Stimulated activated CD4-positive, alpha-beta T cell treated with anti-CD3 and anti-CD28 coated beads, TNF-alpha, amount 100 ng/mL, for 1 hour (primary cell): ENCODE measurements at places on chromosomes 12 and 14.

GRCh38 chr12:12745576-12746211 is 28.5 kb downstream of the CDKN1B start:
- DNase-seq = no peak

DNA sequence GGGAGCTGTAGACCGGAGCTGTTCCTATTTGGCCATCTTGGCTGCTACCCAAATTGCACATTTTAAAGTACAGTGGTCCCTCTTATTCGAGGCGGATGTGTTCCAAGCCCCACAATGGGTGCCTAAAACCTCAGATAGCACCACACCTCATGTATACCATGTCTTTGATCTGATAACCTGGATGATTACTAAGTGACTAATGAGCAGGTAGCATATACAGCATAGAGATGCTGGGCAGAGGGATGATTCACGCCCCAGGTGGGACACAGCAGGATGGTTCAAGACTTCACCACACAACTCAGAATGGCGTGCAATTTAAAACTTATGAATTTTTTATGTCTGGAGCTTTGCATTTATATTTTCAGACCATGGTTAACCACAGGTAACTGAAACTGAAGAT is 255.0 kb downstream of the AKAP6 start:
- no peak for DNase-seq

- no peak for DNase-seq
These were observed 478.0 kb downstream of the NAV3 start for GRCh38 chr12:78308701-78309100.

DNA sequence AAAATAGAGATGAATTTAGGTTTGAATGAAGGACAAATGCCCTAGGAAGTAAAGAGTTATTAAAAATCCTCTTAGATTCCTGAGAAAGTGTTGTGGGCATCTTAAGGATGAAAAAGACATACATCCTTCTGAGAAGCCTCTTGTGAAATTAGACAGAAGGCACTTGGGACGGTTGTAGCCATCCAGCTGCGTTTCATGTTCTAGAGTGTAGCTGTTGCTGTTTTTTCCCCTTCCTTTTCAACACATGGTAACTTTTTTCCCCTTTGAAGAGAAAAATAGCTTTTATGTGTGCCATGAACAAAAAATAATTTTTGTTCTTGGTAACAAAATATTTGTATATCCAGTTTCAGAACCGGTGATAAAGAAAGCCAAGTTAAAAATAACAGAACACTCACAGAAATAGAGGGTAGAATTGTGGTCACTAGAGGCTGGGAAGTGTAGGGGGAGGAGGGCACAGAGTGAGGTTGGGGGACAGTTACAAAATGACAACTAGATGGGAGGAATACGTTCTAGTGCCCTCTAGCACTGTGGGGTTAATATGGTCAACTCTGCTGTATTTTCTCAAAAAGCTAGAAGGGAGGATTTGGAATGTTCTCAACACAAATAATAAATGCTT is 58.4 kb downstream of the PTHLH start:
- DNase-seq = no peak

DNA sequence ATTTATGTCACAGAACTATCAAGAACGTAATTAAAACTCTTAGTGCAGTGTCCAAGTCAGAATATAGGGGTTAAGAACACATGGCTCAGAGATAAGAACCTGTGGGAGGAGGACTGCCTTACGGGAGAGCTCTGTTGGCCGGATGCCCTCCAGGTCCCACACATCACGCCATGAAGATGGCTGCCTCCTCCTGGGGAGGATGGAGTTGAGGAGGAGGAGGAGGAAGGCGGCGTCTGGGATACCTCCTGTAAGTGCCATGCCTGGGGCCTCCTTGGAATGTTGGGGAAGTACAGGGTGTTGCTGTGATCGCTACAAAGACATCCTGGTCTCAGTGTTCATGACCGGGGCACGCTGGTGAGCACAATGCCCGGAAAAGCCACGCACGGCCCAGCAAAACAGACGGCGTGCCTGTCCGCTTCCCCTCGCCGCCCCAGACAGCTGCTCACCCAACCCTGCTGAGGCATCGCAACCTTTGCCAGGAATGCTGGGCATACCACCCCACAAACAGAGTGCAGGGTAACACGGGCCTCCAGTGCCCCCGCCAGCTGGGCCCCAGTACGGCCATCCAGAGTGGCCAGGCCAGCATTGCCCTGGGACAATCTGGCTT is 28.7 kb upstream of the CD9 start:
- no peak for DNase-seq

DNA sequence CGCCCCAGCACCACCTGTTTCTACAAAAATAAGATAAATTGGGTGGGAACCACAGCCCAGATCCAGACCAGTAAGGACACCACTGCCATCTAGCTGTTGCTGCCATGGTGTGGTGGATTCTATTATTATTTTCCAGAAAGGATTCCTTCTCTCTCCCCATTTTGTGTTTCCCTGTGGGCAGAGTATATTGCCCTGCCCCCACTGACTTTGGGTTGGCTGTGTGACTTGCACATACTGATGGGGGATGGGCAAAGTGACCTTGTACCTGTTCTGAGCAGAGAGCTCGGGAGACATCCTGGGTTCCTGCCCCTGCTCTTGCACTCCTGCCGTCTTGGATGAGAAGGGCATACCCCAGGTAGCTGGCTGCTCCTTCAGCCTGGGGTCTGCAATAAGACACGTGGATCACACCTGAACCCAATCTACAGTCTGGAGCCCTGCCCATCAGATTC is 24.3 kb downstream of the MOAP1 start:
- DNase-seq = no peak

DNA sequence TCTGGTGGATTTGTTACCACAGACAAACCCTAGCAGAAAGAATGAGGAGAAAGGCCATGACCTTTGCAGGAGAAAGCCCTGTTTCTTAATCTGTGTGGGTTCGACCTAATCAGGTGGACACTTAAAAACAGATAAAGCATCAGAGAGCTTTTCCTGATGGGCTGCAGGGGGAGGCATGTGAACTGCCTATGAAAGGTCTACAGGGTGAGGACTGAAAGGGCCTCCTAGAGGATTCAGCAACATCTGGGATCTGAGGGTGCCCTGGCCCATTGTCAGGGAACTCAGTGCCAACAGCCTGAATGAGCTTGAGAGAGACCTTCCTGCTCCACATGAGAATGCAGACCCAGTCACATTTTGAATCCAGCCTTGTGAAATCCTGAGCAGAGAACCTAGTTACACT is 178.8 kb upstream of the DDHD1 start:
- no peak for DNase-seq
